ENCODE measurements at places on chromosomes 5 and 9.

- DNase-seq, result no peak
These were observed 167.7 kb downstream of the GRIA1 start for GRCh38 chr5:153658149-153658548.

GRCh38 chr5:1593903-1594356, 70.2 kb upstream of the LPCAT1 start:
- DNase-seq, result no peak

DNA sequence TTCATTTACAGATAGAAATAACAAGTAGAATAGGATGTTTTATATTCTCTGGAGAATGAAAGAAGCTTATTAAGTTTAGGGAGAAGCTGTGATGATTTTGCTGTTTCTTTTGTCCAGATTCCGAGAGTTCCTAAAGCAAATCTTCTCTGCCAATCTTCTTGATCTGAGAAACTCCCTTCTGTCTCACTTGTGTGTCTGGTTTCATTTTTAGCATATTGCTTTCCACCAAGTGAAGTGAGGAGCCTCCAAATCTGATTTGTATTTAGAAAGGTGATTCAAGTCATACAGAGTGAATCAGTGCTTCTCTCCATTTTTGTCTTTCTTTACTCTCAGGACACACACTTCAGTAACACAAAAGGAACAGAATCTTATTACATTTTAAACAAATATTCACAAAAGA, 48.4 kb downstream of the STX17 start:
- no peak for DNase-seq

DNA sequence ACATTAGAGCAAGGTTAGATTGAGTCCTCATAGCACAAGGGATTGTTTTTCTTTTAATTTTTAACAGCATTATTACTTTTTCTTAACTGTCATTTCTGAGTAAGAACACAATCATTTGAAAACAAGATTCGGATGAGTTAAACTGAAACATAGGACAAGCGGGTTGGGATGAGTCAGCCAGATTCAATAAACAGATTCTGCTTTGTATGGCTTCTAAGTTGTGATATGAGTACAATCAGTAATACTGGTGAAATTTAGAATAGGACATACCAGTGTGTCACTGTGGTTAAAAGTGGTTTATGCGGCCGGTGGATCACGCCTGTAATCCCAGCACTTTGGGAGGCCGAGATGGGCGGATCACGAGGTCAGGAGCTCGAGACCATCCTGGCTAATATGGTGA, 364.3 kb upstream of the CDH10 start:
- DNase-seq, result no peak

DNA sequence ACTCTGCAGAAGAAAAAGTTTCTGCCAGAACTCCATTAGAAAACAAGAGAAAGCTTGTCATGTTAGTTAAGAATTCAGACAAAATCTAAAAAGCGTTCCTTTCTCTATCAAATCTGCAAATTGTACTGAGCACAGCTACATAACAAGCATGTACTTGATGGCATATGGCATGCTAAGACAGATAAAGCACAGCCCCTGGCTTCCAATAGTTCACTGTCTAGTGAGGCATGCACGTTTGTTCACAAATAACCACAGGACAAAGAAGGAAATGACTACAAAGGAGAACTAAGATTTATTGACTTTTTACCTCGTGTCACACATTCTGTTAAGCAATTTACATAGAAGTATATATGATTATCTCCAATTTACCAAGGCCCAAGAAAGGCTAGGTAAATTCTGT, 518.2 kb upstream of the TLE4 start:
- DNase-seq, result peak; percentile 4

GRCh38 chr9:90559075-90560073, 83.2 kb downstream of the DIRAS2 start:
- DNase-seq, result no peak

Data from Kasumi-1 (cell line).